GM10248 (cell line): ENCODE measurements at places on chromosomes 5 and 9.

DNA sequence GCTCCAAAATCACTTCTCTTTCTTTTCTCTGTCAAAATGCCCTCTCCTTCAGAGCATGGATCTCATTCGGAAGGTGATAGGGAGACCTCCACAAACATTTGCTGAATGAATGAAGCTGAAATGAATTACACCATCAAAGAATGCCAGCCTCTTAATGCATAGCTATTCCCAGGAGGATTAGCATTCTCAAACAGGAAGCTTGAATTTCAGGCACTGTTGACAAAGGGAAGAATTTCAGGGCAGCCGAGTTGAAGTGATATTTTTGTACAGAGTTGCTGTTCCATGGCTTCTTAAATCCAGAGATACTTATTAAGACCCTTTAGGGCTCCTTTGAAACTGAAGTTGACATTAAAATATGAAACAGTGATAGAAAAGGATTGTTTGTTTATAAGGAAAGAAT is 18.8 kb downstream of the HBEGF start:
- no peak for DNase-seq

GRCh38 chr9:101176384-101176783 is 147.9 kb downstream of the PLPPR1 start:
- DNase-seq: no peak

- DNase-seq: peak; percentile 99
Observed at GRCh38 chr9:124861342-124862229, at the start of the genes ARPC5L and RPL35. ARPC5L (plus strand) TSS chr9:124862130; CDS start chr9:124869291, 7,161 bp downstream. RPL35 (minus strand) TSS chr9:124861957; CDS start chr9:124861912, 45 bp downstream.

- DNase-seq: no peak
Observed at GRCh38 chr5:177303925-177304391, 359 bp downstream of the PRELID1 start.

- no peak for DNase-seq
Observed at GRCh38 chr9:69486498-69486897, 161.5 kb downstream of the ENTREP1 start.
